ENCODE measurements at places on chromosomes 16 and 17. TPM values are rescaled to one million over a fixed set of nuclear protein-coding genes. Genes with fewer than 3 reads are reported as not detected.

DNA sequence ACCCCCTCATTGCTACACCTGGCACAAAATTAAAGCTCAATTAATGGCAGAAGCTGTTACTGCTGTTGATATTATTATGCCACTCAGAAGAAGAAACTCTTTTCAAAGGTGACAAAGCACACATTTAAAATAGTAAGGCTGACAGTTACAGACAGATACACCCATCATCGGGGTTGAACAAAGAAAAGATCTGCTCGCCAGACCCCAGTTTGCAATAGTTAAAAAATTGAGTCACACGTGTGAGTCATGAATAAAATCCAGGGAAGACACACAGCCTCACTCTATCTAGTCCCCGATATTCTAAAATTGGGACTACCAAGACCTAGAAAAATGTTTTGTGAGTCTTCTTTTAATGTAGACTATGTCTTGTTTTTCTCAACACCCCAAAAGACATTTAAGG is 330.0 kb upstream of the SOX9 start:
- H3K27ac ChIP-seq: no peak overlapping the region
- H3K4me3 ChIP-seq: no peak overlapping the region
- no peaks in the 10 kb centered on the region for H3K36me3 ChIP-seq

GRCh38 chr17:64608571-64608981 is 53.5 kb downstream of the SMURF2 start:
- DNase-seq: no peak
- peaks cover 6% of the 10 kb centered on the region for H3K4me1 ChIP-seq
- no peak overlapping the region for H3K27ac ChIP-seq

DNA sequence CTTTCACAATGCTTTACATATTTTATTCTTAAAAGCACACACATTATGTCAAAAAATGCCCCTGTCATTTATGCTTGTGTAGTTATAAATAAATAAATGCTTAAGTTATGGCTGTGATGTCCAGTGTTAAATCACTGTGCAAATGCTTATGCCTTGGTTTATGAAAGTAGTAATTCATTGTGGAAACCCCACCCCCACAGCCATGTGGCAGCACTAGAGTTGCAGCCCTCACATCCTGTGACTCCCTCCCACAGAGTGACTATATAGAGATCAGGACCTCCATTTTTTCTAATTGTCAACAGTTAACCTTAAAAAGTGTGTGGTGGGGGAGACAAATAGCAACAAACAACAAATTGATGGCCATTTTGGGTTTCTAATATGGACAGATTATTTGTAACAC is 2.4 kb downstream of the SKAP1 start:
- no peaks in the 10 kb centered on the region for H3K27me3 ChIP-seq
- no peak overlapping the region for H3K4me3 ChIP-seq
- H3K4me1 ChIP-seq: peaks cover 7% of the 10 kb centered on the region
- H3K27ac ChIP-seq: no peak overlapping the region

- no peaks in the 10 kb centered on the region for H3K4me1 ChIP-seq
- H3K27me3 ChIP-seq: no peaks in the 10 kb centered on the region
- DNase-seq: no peak
- no peak overlapping the region for H3K27ac ChIP-seq
- no peaks in the 10 kb centered on the region for H3K36me3 ChIP-seq
Measured at GRCh38 chr16:84583995-84584394, 33.9 kb downstream of the COTL1 start.

GRCh38 chr16:88352261-88353200 is 30.2 kb upstream of the ZNF469 start:
- no peaks in the 10 kb centered on the region for H3K27me3 ChIP-seq
- H3K27ac ChIP-seq: no peak overlapping the region
- DNase-seq: peak; percentile 53
- no peaks in the 10 kb centered on the region for H3K4me1 ChIP-seq
- no peak overlapping the region for H3K4me3 ChIP-seq

GRCh38 chr17:7208754-7209460 is 10.7 kb downstream of the DLG4 start:
- H3K4me3 ChIP-seq: no peak overlapping the region
- DNase-seq: no peak
- no peak overlapping the region for H3K27ac ChIP-seq
- no peaks in the 10 kb centered on the region for H3K36me3 ChIP-seq
- peaks cover 24% of the 10 kb centered on the region for H3K4me1 ChIP-seq
- no peaks in the 10 kb centered on the region for H3K27me3 ChIP-seq

DNA sequence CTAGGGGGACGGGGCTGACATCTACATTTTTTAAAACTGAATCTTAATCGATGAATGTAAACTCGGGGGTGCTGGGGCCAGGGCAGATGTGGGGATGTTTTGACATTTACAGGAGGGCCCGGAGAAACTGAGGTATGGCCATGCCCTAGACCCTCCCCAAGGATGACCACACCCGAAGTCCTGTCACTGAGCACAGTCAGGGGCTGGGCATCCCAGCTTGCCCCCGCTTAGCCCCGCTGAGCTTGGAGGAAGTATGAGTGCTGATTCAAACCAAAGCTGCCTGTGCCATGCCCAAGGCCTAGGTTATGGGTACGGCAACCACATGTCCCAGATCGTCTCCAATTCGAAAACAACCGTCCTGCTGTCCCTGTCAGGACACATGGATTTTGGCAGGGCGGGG is 21.4 kb downstream of the ADAM11 start:
- no peak overlapping the region for H3K4me3 ChIP-seq
- peak overlapping the region; percentile 76 for H3K27ac ChIP-seq
- H3K4me1 ChIP-seq: peaks cover 35% of the 10 kb centered on the region
- no peaks in the 10 kb centered on the region for H3K36me3 ChIP-seq
- H3K27me3 ChIP-seq: no peaks in the 10 kb centered on the region
- DNase-seq: peak; percentile 24

DNA sequence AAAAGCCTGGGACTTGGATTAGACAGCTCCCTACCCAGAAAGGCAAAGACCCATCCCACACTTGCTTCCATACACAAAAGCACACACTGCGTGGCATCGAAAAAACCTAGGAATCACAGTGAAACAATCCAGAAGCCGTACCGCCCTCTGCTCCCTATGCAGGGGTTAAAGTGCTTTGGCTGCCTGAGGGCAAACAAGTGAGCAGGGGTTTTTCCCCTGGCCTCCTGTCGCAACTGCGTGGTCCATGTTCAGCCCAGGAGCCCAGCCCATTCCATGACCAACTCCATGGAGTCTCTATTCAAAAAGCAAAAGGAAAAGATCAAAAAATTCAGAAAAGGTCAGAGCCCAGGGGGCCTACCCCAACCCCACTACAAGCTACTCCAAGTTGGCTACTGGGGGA is 3.6 kb upstream of the GSDMB start:
- DNase-seq: no peak
- no peak overlapping the region for H3K4me3 ChIP-seq
- peaks cover 38% of the 10 kb centered on the region for H3K36me3 ChIP-seq
- peaks cover 25% of the 10 kb centered on the region for H3K4me1 ChIP-seq

DNA sequence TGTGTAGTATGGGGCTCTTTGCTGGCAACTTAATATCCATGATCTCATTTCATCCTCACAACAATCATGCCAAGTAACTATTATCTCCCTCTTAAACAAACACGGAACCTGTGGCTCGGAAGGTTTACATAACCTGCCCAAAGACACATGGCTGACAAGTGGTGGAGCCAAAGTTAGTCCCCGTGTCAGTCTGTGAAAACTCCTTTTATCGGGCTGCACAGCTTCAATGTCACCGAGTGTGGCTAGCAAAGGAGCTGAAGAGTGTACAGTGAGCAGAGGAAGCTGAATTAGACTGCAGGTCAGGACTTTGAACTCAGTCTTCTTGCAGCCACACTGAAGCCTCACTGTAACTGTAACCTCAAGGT is 80.3 kb downstream of the PARN start:
- H3K27ac ChIP-seq: no peak overlapping the region
- no peak overlapping the region for H3K4me3 ChIP-seq
- peaks cover 12% of the 10 kb centered on the region for H3K36me3 ChIP-seq
- DNase-seq: no peak
- no peaks in the 10 kb centered on the region for H3K27me3 ChIP-seq

DNA sequence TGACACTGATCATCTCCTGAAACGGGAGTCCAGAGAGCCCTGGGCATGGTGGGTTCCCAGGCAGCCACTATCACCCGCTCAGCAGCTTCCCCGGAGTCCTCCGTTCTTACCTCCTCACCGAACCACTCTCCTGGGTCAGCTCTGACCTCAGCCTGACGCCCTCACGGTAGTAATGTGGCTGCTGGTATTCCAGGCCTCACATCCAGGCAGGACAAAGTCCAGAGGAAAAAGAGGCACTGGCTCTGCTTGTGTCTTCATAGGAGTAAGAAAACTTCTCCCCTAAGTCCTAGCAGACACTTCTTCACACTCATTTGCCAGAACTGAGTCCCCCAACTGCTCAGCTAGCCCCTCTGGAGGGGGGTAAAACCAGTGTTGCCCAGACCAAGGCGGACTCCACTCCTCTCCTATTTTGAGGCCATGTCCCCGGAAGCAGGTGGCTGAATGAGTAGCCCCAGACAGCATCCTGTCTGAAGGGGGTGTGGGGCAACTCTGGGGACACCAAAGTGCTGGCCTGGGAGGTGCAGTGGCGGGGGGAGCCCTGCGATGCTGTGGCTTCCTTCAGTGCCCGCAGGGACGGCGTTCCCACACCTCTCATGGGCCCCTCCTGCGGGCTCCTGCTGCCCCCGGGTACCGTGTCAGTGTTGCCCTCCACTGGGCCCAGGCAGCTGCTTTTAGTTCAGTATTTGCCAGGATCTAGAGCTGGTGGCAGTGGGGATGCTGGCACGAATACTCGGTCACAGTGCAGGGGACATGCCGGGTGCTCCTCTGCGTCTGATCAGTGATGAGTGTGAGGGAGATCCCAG is 5.4 kb downstream of the FSCN2 start:
- peaks cover 15% of the 10 kb centered on the region for H3K4me1 ChIP-seq
- H3K4me3 ChIP-seq: no peak overlapping the region
- peaks cover 13% of the 10 kb centered on the region for H3K27me3 ChIP-seq
- no peak for DNase-seq
- H3K36me3 ChIP-seq: no peaks in the 10 kb centered on the region

DNA sequence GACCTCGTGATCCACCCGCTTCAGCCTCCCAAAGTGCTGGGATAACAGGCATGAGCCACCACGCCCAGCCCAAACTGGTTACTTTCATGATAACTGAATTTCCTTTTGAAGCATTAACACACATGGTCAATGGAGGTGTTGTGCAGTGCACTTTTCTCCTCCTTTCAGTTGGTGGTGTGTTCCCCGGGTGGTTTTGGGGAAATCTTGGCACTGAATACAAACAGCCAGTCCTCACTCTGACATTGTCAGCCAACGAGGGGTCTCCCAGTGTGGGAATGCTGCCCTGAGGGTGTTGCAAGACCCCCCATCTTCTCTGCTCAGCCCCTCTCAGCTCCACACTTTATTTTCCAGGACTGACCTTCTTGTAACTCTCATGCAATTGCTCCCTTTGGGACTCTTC is 70.5 kb downstream of the SOX9 start:
- no peaks in the 10 kb centered on the region for H3K4me1 ChIP-seq
- DNase-seq: no peak
- no peak overlapping the region for H3K4me3 ChIP-seq
- no peaks in the 10 kb centered on the region for H3K27me3 ChIP-seq

- no peaks in the 10 kb centered on the region for H3K27me3 ChIP-seq
- no peak overlapping the region for H3K27ac ChIP-seq
- H3K36me3 ChIP-seq: no peaks in the 10 kb centered on the region
- H3K4me3 ChIP-seq: no peak overlapping the region
- no peak for DNase-seq
Measured at GRCh38 chr17:80498242-80498919, 22.0 kb upstream of the NPTX1 start.

DNA sequence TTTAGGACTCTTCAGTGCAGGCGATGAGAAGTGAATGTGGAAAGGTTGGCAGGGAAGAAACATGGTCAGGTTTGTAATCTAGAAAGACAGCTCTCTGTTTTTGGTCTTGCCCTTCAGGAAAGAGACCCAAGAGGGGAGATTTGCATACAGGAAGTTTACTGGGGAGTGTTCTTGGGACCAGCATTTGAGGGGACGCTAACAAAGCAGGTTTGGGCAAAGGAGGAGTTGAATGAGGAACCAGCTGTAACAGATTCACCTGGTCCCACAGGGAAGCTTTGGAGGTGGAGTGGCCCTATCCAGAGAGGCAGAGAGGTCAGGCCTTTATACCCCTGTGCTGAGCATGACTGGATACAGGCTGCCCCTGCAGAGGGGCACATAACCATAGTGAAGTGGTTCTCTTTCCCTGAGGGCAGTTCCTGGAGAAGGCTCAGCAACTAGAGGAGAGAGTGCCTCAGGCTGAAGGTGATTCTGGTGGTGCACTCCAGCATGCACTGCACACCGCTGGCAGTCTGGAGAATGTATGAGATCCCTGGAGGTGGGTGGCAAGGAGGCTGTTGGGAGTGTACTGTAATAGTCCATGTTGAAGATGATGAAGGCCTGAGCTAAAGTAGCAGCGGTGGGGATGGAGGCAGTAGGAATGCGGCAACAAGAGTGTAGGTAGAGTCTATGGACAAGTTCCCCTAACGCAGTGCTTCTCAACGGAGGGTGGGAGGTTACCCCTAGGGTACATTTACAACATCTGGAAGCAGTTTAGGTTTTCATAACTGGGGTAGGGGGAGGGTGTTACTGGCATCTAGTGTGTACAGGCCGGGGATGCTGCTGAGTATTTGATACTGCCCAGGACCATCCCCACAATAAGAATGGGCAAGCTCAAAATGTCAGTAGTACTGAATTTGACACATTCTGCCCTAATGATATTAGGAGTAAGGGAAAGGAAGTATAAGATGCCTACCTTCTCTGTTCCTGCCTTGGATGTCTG is 37.2 kb downstream of the MAP2K6 start:
- H3K27me3 ChIP-seq: no peaks in the 10 kb centered on the region
- H3K4me1 ChIP-seq: no peaks in the 10 kb centered on the region
- DNase-seq: no peak
- H3K4me3 ChIP-seq: no peak overlapping the region

DNA sequence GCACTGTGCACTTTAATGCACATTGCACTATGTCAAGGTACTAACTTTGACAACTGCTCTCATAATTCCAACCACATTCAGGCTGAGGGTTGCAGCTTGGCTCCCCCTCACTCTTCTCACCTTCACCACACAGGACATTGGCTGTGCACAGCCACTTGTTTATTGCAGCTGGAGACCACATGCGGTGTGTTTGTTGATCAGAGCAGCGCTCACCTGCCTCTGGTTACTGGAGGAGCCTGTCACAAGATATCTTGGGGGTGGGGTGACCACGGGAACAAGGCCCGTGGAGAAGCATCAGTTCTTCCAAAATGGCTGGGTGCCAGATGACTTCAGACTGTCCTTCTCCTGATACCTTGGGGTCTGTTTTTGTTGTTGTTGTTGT is 10.6 kb upstream of the CCL5 start:
- no peaks in the 10 kb centered on the region for H3K27me3 ChIP-seq
- no peak for DNase-seq
- H3K36me3 ChIP-seq: no peaks in the 10 kb centered on the region
- peaks cover 3% of the 10 kb centered on the region for H3K4me1 ChIP-seq

GRCh38 chr17:47789611-47790561 is 31.7 kb downstream of the OSBPL7 start:
- no peak overlapping the region for H3K27ac ChIP-seq
- DNase-seq: peak; percentile 92
- H3K4me1 ChIP-seq: peaks cover 11% of the 10 kb centered on the region
- H3K36me3 ChIP-seq: no peaks in the 10 kb centered on the region
- H3K4me3 ChIP-seq: peak overlapping the region; percentile 45

- H3K27ac ChIP-seq: no peak overlapping the region
- DNase-seq: no peak
- peaks cover 9% of the 10 kb centered on the region for H3K4me1 ChIP-seq
- H3K27me3 ChIP-seq: no peaks in the 10 kb centered on the region
- no peak overlapping the region for H3K4me3 ChIP-seq
- H3K36me3 ChIP-seq: no peaks in the 10 kb centered on the region
Measured at GRCh38 chr17:64683796-64684195, 21.7 kb upstream of the SMURF2 start.

The GCGR gene
- total RNA-seq: not detected

The MT1F gene
- 21.0 TPM for total RNA-seq

The CCL7 gene
- total RNA-seq: not detected

Measured in upper lobe of left lung (tissue), 6 donors.